GM12878 (cell line): ENCODE measurements at places on chromosomes 13 and 19.

GRCh38 chr13:110030394-110030928 lies 244.1 kb upstream of the IRS2 start:
- DNase-seq: no peak

GRCh38 chr19:42088471-42089190 lies 12.7 kb downstream of the ZNF574 start:
- DNase-seq: no peak

DNA sequence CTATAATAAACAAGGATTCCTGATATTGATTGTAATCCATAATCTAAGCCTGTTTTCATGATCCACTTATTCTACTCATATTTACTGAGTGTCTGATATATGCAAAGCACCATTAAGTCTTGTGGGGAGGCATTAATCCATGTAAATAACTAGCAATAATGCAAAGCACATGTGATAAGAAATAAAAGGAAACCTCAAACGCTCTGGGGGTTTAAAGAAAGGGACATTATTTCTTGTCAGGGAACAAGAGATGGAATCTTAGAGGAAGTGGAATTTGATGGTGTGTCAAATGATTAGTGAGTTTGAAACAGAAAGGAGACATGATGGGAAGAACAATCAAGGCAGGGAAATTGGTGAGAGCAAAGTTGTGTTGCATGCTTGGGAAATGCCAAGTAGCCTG lies 57.4 kb upstream of the FLT1 start:
- no peak for DNase-seq

- DNase-seq: peak; percentile 57
These were observed 350.7 kb downstream of the LMO7 start for GRCh38 chr13:75986818-75987217.

GRCh38 chr19:47093841-47094240 lies 19.7 kb downstream of the ZC3H4 start:
- no peak for DNase-seq

- DNase-seq: no peak
These were observed 845.8 kb downstream of the UQCRFS1 start for GRCh38 chr19:28367146-28367545.

DNA sequence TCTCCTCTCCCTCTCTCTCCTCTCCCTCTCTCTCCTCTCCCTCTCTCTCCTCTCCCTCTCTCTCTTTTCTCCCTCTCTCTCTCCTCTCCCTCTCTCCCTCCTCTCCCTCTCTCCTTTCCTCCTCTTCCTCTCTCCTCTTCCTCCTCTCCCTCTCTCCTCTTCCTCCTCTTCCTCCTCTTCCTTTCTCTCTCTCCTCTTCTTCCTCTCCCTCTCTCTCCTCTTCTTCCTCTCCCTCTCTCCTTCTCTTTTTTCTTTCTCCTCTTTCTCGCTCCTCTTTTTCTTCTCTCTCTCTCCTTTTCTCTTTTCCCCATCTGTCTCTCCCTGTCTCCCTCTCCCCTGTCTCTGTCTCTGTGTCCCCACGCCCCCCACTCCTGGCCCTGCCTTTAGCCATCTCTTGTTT lies 136.7 kb downstream of the GGACT start:
- no peak for DNase-seq

DNA sequence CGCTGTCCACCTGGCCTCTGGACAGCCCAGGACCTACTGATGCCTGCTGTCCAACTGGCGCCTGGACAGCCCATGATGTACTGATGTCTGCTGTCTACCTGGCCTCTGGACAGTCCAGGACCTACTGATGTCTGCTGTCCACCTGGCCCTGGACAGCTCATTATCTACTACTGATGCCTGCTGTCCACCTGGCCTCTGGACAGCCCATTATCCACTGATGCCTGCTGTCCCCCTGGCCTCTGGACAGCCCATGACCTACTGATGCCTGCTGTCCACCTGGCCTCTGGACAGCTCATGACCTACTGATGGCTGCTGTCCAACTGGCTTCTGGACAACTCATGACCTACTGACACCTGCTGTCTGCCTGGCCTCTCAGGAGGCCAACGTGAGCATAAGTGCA lies 208.1 kb downstream of the TEX29 start:
- no peak for DNase-seq

GRCh38 chr19:13463296-13463695 lies 43.0 kb downstream of the CACNA1A start:
- DNase-seq: no peak

DNA sequence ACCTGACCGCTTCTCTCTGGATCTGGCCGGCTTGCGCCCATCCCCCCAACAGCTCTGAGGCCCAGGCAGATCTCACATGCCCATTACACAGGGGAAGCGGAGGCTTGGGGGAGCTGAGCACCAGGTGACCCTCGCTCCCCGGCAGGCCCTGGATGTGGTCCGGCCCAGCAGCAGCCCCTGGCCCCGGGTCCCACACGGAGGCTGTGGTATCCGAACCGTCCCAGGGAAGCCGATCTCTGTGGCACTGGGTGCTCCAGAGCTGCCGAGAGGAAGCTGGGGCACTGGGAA lies 27.7 kb downstream of the SBNO2 start:
- DNase-seq: no peak

DNA sequence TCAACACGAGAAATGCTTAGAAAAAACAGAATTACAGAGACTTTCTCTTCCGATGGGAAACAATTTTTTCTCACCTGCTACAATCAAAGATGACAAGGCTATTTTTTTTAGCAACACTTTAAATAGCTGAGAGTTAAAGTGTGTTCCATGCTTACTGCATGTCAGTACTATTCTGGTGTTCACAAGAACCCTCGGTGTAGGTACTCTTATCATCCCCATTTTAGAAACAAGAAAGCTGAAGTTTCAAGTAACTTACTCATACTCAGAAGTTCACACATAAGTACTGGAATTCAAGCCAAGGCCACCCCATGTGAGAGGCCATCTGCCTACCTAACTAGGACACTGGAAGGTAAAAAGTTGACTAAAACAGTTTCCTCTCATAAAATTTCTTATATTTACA lies 9.0 kb upstream of the TNFRSF19 start:
- DNase-seq: peak; percentile 92

DNA sequence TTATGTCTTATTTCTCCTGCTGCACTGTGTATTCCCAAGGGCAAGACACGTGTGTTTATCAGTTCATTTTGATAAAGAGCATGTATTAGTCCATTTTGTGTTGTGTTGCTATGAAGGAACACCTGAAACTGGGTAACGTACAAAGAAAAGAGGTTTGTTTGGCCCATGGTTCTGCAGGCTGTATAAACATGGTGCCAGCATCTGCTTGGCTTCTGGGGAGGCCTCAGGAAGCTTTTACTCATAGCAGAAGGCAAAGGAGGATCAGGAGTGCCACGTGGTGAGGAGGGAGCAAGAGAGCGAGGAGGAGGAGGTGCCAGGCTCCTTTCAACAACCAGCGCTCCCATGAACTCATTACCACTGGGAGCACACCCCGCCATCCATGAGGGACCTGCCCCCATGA lies 214.0 kb downstream of the UQCRFS1 start:
- DNase-seq: no peak

DNA sequence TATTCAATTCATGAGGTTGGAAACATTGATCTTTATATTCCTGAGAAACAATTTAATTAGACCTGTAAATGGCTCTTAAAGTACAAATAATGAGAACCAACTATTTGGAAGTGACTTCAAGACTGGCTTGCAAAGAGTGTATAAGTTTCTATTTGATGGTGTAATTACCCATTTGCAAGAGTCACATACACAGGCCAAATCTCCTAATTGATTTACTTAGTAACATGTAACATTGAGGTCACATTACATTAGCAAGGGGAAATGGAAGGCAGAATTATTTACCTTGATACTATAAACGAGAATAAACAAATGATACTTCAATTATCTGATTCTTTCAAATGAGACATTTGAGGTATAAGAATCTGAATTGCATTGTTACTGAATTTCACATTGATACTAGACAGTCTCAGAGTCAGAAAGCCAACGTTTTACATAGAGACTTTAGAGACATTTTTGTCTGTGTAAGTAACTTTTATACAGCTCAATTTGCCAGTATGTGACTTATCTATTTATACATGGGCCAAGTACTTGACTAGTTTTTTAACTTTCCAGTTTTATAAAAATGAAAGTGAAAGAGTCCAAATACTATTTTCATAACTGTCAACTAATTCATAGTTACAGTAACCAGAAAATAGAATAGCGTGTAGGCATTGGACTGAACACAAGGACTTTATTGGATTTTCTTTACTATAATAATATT lies 95.6 kb upstream of the RFC3 start:
- DNase-seq: no peak

- no peak for DNase-seq
These were observed 132.9 kb downstream of the RAP2A start for GRCh38 chr13:97566907-97567306.

- DNase-seq: no peak
These were observed 8.6 kb upstream of the GPR18 start for GRCh38 chr13:99266827-99267226.

- no peak for DNase-seq
These were observed 23.1 kb upstream of the TNFRSF19 start for GRCh38 chr13:23547000-23547590.
